ENCODE measurements at places on chromosomes 11 and 22.

GRCh38 chr11:129828301-129828836 is 12.7 kb downstream of the TMEM45B start:
- DNase-seq = no peak

DNA sequence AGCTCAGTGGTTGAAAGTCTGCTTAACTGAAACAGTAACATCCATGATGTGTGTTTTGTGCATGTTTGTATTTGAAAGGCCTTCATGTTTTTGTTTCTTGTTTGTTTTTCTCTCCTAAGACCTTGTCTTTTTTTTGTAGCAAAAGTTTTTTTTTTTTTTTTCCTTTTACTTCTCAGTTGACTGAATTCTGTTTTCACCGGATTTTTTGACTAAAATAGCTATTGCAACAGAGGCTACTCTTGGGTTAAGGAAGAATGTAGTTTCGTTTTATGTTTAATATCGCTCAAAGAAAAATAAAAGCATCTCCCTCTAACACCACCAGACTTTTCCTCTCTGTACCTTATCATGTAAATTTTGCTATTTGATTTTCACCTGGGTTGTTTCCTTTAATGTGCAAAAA is 15.1 kb downstream of the APOL6 start:
- DNase-seq = no peak

DNA sequence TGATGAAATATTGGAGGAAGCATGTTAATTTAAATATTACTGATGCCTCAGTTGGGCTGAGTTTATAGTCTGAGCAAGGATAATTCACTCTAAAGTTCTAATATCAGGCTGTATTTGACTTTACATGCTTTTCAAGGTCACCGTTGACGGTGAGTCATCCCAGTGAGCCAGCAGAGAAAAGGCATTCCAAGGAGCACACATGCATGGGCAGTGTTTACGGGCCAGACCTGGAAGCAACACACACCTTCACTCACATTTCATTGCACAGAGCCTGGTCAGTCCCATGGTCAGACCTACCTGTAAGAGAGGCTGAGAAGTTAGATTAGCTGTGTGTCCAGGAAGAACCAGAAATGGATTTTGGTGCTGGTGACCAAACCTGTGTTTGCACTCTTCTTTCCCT is 53.5 kb downstream of the COMMD9 start:
- no peak for DNase-seq

GRCh38 chr11:79439886-79440570 is 802 bp downstream of the TENM4 start:
- DNase-seq = peak; percentile 15

DNA sequence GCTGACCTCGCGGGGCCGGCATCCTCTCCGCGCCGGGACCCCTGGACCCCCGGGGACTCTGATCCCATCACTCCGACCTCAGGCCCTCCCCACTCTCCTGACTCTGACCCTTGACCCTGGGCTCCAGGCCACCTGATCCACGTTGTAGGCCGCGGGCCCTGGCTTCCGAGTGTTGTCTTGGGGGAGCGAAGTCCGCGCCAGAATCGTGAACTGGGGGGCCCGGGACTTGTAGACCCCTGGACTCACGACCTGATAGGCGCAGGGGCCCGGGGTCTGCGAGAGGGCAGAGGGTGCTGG is 716 bp upstream of the TYMP start:
- no peak for DNase-seq

GRCh38 chr11:63535734-63536133 is 874 bp upstream of the PLAAT4 start:
- DNase-seq = no peak

DNA sequence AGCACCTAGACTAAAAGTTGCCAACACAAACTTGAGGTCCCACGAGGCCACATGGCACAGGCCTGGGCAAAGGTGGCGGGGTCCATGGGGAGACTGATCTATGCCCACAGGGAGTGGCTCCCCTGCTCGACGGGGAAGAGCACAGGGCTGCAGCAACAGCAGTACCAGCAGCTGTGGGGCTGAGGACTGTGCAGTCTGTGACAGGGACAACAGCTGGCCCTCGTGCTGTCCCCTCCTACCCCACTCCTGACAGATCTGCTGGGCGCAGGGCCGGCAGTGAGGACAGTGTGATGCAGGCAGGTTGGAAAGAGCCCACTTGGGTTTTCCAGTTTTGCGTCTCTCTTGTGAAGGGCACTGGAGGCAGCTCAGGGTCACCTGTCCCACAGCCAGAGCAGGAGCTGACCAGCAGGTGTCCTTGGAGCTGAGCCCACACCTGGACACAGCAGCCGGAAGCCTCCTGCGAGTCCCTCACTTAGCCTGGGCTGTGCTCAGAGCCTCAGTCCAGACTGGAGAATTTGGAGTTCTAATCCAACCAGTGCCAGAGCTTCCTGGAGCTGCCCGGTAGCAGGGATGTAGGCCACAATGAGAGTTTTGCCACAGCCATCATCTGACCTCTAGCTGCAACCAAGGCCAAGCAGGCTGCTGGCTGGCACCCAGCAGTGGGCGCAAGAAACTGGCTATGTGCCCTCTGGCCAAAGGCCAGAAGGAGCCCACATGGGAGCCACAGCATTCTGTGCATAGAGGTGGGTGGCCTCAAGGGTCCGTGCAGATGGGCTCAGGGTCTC is 3.6 kb upstream of the GAS2L1 start:
- DNase-seq = no peak

DNA sequence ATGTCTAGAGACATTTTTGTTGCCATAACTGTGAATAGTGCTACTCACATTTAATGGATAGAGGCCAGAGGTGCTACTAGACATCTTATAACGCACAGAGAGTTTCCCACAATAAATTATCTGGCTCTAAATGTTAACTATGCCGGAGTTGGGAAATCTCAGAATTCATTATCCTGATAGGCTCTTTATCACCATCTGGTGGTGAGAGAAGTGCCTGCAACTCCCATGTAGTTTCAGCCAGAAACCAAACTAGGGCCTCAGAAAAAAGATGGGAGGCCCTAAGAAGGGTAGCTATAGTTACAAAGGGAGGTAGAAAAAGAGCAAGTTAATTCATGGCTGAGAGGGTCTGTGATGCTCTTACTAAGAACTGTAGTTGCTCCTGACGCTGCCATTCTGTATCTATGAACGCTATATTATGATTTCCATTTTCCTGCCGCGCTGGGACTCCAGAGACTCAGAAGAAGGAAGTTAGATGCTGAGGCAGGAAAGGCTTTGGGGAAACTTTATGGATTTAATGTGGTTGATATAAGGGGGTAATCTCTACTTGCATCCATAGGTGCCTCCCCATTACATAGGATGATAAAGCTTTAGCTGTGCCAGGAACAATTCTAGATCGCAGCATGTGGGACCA is 22.9 kb upstream of the MRPL17 start:
- peak; percentile 51 for DNase-seq

DNA sequence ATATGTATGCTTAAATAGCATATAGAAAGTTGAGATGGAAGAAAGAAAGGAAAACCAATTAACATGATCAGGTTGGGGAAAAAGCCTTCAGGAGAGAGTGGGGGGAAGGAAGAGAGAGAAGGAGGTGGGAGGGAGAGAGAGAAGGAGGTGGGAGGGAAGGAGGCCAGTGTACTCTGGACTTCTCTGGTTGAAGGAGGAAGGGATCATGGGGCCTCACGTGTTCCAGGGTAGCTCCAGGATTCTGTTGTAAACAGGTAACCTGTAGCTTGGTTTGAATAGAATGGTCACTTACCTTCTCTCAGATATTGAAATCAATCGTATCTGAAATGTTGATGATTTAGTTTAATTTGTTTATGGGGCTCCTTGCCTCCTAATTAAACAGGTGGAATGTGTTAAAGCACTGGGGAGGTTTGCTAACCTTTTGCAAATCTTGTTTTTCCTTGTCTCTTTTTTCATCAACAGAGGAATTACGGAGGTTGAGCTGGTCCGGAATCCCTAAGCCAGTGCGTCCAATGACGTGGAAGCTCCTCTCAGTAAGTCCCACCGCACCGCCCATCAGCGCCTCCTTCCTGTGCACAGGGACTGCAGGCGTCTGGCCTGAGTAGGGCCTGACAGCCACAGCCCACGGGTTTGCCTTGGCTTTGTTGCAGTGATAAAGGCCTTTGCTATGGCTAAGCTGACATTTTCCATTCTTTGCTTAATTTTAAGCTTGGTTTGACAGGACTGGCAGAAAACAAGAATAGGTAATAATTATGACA is 115.9 kb downstream of the TBC1D22A start:
- DNase-seq = no peak

DNA sequence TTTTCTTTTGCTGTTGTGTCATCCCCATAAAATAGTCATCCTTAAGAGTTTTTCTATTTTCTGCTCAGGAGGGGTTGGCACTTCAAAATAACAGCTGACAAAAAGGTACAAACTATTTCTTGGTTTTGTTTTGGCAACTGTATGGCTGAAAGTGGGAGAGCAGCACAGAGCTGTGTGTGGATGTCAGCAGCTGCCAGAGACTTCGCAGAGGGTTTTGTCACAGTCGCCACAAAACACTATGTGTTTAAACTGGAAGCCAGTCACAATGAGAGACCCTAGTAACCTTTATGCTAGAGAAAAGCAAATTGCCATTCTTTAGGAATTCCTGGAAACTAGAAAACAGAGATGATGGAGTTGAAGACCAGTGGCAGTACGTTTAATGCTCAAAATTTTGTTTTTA is 189.6 kb upstream of the CCDC90B start:
- DNase-seq = no peak

DNA sequence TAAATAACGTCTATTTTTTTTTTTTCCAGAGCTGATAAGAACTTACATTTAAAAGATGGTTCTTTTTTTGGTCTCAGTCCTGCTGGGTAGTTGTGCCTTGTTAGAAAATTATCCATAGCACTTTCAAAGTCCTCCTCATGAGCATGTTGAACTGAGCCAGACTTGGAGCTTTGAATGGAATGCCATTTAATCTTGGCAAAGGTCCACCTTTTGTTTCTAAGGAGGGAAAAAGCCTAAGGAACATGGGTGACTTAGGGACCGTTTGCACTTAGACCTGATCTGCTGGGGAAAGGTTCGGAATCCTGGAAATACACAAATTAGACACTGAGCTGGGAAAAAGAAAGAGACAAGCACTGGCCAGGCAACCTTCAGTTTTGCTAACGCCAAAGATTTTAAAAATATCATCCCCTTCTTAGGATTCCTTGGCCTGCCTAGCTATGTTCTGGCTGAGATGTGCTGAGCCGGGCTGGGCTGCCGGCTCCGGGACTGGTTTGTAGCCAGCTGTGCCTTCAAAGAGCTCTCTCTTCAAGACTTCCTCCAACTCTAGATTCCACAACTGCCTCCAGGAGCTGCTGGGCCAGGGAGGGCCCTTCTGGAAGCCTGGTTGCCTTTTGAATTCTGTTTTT is 67.4 kb downstream of the ENDOD1 start:
- no peak for DNase-seq

DNA sequence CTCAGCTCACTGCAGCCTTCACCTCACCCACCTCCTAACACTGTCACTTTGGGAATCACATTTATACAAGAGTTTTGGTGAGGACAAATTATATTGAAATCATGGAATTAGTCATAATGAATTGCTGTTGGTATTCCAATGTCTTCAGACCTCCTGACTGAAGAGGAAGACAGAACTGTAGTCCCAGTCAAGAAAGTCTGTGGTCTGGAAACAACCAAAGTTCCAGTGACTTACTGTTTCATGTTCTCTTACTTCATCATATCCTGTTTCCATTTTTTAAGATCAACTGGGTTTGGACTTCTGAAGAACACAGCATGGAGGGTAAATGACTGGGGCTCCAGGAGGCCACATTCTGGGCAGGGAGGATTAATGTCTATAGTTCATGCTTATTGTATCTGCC is 43.0 kb upstream of the HIPK3 start:
- no peak for DNase-seq

DNA sequence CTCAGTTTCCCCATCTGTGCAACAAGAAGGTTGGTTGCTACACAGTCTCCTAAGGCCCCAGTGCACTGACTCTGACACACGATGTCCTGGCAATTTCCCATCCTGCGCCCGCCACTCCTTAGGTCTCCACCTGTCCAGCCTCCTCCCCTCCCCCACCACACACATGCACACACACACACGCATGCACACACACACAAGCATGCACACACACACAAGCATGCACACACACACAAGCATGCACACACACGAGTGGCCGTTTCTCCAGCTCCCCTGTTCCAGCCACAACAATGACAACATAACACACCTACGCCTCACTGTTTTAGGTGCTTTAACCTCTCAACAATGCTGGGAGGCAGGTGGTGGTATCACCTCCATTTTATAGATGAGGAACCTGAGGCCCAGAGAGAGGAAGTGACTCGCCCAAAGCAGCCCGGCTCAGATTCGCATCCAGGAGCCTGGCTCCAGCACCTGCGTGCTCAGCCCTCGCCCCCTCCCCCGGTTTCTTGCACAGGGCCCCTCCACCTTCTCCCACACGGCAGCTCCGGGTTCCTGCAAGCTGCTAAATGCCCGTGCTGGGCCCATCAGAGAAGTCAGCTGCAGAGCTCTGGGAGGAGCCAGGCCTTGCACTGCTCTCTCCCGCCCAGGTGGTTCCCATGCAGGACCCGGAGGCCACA is 13.0 kb downstream of the CYTH4 start:
- no peak for DNase-seq

- peak; percentile 49 for DNase-seq
Measured at GRCh38 chr11:122656073-122656630, 630 bp downstream of the UBASH3B start.

GRCh38 chr11:112590764-112591163 is 330.1 kb upstream of the PLET1 start:
- no peak for DNase-seq

DNA sequence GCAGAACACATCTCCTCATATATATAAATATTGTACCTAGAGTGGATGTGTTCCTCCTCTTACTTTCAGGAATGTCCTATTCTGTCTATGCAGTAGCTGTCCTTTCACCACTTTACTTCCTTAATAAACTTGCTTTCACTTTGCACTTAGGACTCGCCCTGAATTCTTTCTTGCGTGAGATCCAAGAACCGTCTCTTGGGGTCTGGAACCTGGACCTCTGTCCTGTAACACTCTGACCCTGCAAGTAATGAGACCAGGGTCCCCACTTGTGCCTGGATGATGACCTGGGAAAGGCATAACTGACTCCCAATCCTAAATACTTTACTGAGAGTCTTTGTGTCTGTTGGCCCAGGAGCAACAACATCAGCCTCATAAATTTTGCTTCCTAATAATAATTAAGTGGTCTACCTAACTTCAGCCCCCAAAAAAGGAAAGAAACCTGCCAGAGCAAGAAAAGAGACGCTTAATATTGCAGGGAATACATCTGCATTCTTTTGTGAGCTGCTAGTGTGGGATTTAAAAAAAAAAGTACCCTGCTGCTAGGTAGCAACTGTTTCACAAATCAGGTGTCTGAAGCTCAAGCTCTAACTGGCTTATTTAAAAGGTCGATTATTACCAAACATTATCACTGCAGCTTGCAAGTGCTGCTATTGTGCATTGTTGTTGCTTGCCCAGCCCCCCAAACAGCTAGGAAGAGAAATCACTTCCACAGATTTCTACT is 69.3 kb downstream of the FAM168A start:
- no peak for DNase-seq

- DNase-seq = no peak
Measured at GRCh38 chr11:31761636-31762035, 49.5 kb downstream of the PAX6 start.

Measured in germinal center (tissue), 1 donor.